Body of pancreas (tissue), 4 donors: ENCODE measurements at places on chromosomes 3 and 15.

- H3K4me1 ChIP-seq = no peaks in the 10 kb centered on the region
- no peak overlapping the region for H3K27ac ChIP-seq
- no peak overlapping the region for H3K4me3 ChIP-seq
- DNase-seq = no peak
- H3K27me3 ChIP-seq = no peaks in the 10 kb centered on the region
- no peaks in the 10 kb centered on the region for H3K36me3 ChIP-seq
Measured at GRCh38 chr15:25783607-25784540, 79.3 kb downstream of the ATP10A start.

GRCh38 chr15:94258246-94258645 lies 26.9 kb downstream of the MCTP2 start:
- H3K27ac ChIP-seq = no peak overlapping the region
- H3K4me1 ChIP-seq = peaks cover 8% of the 10 kb centered on the region
- DNase-seq = no peak
- H3K4me3 ChIP-seq = no peak overlapping the region

DNA sequence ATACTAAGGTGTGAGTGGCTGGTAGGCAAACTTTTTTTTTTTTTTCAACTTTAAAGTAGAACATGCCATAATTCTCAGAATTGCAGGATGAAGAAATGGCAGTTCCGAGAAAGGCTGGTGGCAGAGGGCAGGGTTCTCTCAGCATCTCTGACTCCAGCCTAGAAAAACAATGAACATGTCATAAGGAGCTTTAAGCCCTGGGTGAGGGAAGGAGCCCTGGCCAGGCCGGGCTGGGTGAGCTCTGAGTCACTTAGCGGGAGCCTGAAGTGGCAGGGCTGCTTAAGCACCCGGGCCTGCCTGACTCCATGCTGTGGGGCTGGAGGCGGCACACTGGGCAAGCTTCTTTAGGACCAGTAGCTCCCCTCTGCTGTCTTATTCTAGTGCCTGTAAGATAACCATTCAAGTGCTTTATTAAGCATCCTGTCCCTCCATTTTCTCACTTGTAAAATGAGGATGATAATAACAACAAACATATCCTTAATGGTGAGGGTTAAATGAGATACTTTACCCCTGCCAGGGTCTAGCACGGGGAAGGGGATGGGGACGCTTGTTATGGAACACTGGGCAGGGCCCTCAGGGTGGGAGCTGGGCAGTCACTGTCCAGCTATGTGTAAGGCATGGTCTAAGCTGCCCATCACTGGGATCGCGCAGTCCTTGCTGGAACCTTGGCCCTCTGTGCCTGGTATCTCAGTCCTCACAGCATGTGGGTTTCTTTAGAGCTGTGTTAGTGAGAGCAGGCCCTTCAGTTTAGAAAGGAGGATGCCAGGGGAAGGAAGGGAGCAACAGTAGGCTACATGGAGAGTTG lies 18.4 kb downstream of the SMAD6 start:
- H3K27ac ChIP-seq = no peak overlapping the region
- H3K4me3 ChIP-seq = no peak overlapping the region
- H3K27me3 ChIP-seq = no peaks in the 10 kb centered on the region
- peaks cover 4% of the 10 kb centered on the region for H3K4me1 ChIP-seq
- DNase-seq = no peak

DNA sequence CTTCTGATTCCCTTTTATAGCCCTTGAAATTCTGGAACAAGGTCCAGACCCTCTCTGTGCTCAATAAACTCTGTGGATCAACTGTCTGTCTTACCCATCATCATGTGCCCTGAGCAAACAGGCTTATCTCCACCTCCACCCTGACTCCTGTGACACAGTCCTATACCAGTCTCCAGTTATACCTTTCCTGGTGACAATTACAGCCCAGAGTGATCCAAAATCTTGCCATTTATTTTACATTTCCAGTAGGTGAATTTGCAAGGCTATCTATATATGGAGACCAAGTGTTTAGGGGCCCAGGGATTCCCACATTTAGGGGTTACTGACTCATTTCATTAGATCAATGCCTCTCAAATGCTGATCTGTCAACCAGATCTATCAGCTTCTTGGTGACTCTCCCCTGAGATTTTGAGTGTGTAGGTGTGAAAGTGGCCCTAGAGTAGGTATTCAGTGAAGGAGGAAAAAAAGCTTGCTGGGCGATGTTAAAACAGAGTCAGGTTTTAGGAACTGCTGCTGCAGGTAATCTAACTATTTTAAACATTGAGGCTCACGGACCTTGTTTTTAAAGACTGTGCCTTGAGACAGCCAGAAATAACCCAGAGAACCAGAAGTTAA lies 229.6 kb upstream of the WNT5A start:
- no peak overlapping the region for H3K27ac ChIP-seq
- no peaks in the 10 kb centered on the region for H3K36me3 ChIP-seq
- H3K27me3 ChIP-seq = no peaks in the 10 kb centered on the region
- H3K4me1 ChIP-seq = no peaks in the 10 kb centered on the region

GRCh38 chr3:67154429-67154828 lies 156.3 kb downstream of the KBTBD8 start:
- H3K36me3 ChIP-seq = no peaks in the 10 kb centered on the region
- no peak overlapping the region for H3K27ac ChIP-seq
- no peaks in the 10 kb centered on the region for H3K27me3 ChIP-seq
- H3K4me3 ChIP-seq = no peak overlapping the region
- no peak for DNase-seq
